K562 (cell line): ENCODE measurements at places on chromosomes 13 and 19. TPM values are rescaled to one million over a fixed set of nuclear protein-coding genes. Genes with fewer than 3 reads are reported as not detected.

The GAPDHS gene
- not detected in 2 replicates for total RNA-seq

DNA sequence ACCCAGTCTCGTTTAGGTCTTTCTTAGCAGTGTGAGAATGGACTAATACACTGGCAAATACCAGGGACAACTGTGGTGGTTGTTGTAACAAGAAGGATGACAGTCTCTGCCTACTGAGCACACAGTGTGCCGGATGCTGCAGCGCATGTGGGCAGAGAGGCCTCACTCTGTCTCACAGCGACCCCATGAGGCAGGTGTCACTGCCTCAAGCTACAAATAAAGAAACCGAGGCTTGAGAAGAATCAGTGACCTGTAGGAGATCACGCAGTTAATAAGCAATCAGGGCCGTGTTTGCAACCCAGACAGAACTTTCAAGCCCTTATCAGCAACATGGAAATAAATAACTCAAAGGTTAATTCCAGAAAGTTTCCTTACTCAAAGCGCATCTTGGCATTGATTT lies 40.5 kb upstream of the GAS6 start:
- no peak for DNase-seq

The DMKN gene
- 0.53 TPM in 1 of 2 replicates, not detected in the other for total RNA-seq

DNA sequence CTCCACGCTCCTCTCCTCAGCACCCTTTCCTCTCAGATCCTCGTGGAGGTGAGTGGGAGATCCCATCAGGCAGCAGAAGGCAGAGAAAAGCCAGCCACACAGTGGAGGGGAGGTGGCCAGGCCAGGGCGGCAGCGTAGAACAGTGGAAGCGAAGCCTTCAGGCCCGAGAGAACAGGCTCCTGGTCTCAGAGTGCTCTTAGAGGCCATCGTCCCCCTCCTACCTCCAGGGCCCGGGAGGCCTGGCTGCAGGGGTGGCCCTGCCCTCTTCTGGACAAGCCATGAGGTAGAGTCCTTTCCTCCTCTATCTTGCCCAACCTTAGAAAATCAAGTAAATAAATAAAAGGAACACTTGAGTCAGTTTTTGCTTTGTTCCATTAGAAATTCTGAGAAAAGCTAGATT lies 202.0 kb downstream of the KATNAL1 start:
- DNase-seq: no peak

The SHISA7 gene
- total RNA-seq: 0.34 and 0.40 TPM in 2 replicates

GRCh38 chr19:19409205-19409604 lies 3.7 kb downstream of the GATAD2A start:
- DNase-seq: no peak

The MAST1 gene
- 10.3 and 12.1 TPM in 2 replicates for total RNA-seq

The RFPL4AL1 gene
- total RNA-seq: not detected in 2 replicates

- no peak for DNase-seq
Measured at GRCh38 chr13:79869326-79869725, 388.4 kb downstream of the NDFIP2 start.

DNA sequence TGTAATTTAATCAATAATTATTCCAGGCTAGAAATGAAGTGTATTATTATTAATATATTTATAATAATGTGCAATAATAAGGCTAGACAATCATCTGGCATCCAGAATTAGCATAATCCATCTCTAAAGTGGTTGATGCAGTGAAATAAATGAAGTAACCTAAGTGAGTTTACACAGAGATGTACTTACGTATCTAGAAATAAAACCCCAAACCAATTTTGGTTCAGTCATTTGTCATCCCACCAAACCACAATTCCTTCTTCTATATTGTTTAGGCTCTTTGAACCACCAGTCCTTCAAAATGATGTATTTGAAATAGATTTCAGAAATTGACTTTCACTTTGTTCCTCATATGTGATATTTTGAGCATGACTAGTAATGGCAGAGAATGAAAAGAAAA lies 247.6 kb upstream of the MIR17HG start:
- DNase-seq: no peak

- no peak for DNase-seq
Measured at GRCh38 chr13:43770871-43771270, 15.9 kb downstream of the ENOX1 start.

GRCh38 chr13:35449821-35450220 lies 26.7 kb downstream of the MAB21L1 start:
- no peak for DNase-seq

The OR7C1 gene
- total RNA-seq: 0.16 TPM in 1 of 2 replicates, not detected in the other

The FOSB gene
- 2.4 and 2.7 TPM in 2 replicates for total RNA-seq

DNA sequence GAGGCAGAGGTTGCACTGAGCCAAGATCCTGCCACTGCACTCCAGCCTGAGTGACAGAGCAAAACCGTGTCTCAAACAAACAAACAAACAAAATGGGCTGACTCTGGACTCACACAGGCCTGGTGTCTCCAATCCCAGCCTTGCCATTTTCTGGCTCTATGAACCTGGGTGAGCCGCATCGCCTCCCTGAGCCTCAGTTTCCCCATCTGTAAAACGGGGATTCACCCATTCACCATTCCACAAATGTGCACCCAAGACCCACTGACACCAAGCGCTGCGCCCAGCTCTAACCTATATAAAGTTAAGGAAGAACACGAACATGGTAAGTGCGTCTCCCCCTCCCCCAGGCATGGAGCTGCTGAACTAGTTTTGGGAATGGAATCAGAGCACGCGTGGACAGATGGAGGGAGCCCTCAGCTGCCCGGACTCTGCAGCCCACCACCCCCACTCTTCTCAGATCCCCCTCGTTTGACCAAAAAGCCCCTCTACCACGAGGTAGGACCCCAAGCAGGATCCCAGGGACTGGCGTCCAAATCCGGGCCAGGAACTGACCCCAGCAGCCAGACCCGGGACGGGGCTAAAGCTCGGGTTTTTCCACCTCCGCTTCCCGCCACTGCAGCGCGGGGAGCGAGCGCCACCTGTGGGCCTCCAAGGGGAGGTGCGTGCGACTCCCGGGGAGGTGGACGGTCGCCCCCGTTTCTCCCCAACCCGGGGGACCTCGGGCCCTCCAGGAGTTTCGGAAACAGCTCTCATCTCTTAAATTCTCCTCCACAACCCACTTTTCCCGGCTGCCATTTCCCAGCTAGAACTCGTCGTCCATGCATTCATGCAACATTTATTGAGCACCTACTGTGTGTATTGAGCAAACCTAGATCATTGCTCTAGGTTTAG lies 33.0 kb upstream of the ADGRE5 start:
- DNase-seq: peak; percentile 88

DNA sequence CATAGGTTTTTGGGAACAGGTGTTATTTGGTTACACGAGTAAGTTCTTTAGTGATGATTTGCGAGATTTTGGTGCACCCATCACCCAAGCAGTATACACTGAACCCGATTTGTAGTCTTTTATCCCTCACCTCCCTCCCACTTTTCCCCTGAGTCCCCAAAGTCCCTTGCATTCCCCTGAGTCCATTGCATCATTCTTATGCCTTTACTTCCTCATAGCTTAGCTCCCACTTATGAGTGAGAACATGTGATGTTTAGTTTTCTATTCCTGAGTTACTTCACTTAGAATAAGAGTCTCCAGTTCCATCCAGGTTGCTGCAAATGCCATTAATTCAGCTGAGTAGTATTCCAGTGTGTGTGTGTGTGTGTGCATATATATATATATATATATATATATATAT lies 97.2 kb upstream of the EDNRB start:
- no peak for DNase-seq

The SERTM1 gene
- not detected in 2 replicates for total RNA-seq

- DNase-seq: no peak
Measured at GRCh38 chr13:48535766-48536165, 2.9 kb upstream of the RCBTB2 start.

GRCh38 chr19:3243819-3244700 lies 19.6 kb downstream of the CELF5 start:
- peak; percentile 59 for DNase-seq

The COX6B2 gene
- total RNA-seq: 2.5 and 2.6 TPM in 2 replicates

The SACS gene
- total RNA-seq: 21.3 and 24.0 TPM in 2 replicates

- no peak for DNase-seq
Measured at GRCh38 chr19:45668342-45668871, 386 bp downstream of the GIPR start.

The USE1 gene
- total RNA-seq: 34.0 and 34.9 TPM in 2 replicates

GRCh38 chr13:45167611-45168554 lies 33.0 kb downstream of the KCTD4 start:
- no peak for DNase-seq

- DNase-seq: no peak
Measured at GRCh38 chr13:111939666-111940278, 127.2 kb upstream of the SOX1 start.

GRCh38 chr19:6579450-6580178 lies 11.3 kb downstream of the CD70 start:
- no peak for DNase-seq

The CLDND2 gene
- total RNA-seq: 2.2 and 4.0 TPM in 2 replicates

DNA sequence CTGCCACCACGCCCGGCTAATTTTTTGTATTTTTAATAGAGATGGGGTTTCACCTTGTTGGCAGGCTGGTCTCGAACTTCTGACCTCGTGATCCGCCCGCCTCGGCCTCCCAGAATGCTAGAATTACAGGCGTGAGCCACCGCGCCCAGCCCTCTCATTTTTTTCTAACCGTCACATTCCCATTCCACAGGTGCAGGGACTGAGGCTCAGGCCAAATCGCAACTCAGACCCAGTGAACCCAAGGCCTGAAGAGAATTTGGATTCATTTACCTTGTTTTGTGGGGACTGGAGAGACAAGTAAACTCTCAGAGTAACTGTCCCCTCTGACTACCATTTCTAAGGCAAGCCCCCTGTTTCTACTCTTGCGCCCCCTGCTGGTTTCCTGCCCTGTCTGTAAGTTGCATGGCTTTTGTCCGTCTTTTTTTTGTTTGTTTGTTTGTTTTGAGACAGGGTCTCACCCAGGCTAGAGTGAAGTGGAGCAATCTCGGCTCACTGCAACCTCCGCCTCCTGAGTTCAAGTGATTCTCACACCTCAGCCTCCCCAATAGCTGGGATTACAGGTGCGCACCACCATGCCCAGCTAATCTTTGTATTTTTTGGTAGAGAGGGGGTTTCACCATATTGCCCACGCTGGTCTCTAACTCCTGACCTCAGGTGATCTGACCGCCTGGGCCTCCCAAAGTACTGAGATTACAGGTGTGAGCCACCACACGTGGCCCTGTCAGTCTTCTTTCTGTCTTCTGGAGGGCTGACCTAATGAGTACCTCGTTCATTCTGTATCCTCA lies 2.3 kb upstream of the STRN4 start:
- DNase-seq: peak; percentile 72

The PLIN4 gene
- total RNA-seq: 0.09 TPM in 2 replicates
